ENCODE measurements at places on chromosomes 13 and 19.

- DNase-seq, result no peak
Observed at GRCh38 chr19:32103541-32103940, 241.9 kb upstream of the ZNF507 start.

GRCh38 chr13:50631041-50631440 is 212.5 kb downstream of the DLEU7 start:
- no peak for DNase-seq

DNA sequence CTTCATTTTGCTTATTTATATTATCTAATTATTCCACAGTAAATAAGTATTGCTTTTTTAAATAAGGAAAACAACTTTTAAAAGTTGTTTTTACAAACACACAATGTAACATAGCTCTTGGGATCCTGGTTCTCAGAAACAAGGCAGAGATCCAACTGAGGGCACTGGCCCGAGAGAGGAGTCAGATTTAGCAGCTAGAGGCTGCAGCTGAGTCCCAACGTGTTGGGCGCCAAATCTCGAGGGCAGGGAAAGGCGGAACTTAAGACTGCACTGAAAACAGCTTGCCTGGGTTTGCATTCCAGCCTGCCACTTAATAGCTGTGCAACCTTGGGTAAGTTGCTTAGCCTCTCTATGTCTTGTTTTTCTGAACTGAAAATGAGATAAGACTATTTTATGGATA is 16.4 kb upstream of the WASF3 start:
- no peak for DNase-seq

- DNase-seq, result no peak
Observed at GRCh38 chr13:27713767-27714166, 78.5 kb upstream of the GSX1 start.
